ENCODE measurements at places on chromosomes 7 and 10.

GRCh38 chr10:98242823-98243222 is 25.2 kb downstream of the LOXL4 start:
- no peak for DNase-seq

GRCh38 chr7:137445268-137445667 is 101.7 kb upstream of the PTN start:
- no peak for DNase-seq

- DNase-seq = no peak
Measured at GRCh38 chr7:43467406-43467805, 115.5 kb upstream of the STK17A start.

- no peak for DNase-seq
Measured at GRCh38 chr7:17584822-17585221, 286.4 kb downstream of the AHR start.

DNA sequence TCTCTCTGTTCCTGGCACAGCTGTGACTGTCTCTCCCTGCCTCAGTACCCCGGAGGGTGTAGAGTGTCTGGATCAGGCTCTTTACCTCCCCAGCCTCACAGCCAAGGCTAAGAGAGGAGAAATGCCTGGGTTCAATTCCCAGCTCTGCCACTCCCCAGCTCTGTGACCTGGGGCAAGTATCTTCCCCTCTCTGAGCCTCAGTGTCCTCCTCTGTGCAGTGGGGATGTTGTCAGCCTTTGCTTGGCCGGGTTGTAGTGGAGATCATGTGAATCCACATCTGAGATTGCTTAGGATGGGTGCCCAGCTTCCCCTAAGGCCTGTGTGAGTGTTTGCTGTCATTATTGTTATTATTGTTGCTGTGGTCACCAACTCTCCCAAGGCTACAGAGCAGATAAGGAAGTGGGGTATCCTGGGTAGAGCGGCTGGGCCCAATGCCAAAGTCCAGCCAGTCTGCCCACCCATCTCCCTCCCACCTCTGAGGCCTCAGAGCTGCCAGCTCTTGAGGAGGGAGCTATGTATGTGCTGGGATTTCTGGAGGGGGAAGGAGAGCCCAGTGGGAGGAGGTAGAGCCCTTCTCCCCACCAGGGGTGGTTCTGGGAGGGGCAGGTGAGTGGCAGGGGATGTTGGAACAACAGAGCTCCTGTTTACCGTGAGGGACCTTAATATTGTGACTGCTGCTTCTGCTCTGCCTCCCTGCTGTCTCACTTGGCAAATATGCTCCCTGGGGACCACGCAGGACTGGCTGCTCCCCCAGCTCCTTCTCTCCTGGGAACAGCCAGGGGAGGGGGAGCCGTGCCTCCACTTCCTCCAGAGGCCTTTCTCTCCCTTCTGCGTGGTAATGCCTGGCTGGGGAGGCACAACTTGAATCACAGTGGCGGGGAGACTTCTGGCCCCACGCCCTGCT is 170.5 kb downstream of the RPS24 start:
- DNase-seq = no peak
